T-helper 17 cell (primary cell): ENCODE measurements at places on chromosomes 7 and 10. TPM values are rescaled to one million over a fixed set of nuclear protein-coding genes. Genes with fewer than 3 reads are reported as not detected.

- DNase-seq = no peak
Measured at GRCh38 chr10:44245601-44245938, 139.3 kb downstream of the CXCL12 start.

- no peak for DNase-seq
Measured at GRCh38 chr10:69562731-69563254, 10.4 kb downstream of the NEUROG3 start.

DNA sequence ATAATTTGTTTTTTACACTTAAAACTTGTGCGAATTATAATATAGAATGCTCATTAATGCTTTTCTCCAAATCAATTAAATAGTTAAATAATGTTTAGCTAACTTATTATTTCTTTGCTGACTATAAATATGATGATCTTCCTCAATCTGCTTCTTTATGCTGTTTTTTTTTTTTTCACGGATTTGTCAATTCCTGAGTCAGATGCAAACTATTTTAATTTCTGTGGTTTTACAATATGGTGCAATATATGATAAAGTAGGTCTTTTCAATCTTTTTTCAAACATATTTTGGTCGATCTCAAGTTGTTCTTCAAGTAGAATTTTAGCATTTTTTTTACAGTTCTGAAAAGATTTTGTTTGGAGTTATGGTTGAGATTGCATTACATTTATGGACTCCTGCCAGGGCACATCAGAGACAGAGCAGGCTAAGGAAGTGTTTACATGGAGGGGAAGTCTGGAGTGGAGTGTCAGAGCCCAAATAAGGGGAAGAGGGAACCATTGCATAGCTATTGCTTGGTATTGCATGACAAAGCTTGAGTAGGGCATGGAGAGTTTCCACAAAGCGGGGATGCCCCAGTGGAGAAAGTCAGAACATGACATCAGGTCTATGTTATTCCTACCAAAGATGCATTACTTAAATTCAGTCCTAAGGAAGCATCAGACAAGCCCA is 204.4 kb downstream of the OTUD1 start:
- DNase-seq = no peak

- no peak for DNase-seq
Measured at GRCh38 chr7:154304231-154304630, 252.0 kb downstream of the DPP6 start.

MRC1 gene
- 0.39 TPM for total RNA-seq

ABCB4 gene
- total RNA-seq = 0.87 TPM

- no peak for DNase-seq
Measured at GRCh38 chr7:49001610-49002033, 77.3 kb downstream of the CDC14C start.

- DNase-seq = no peak
Measured at GRCh38 chr10:3763852-3764625, 21.0 kb downstream of the KLF6 start.
